ENCODE measurements at places on chromosomes 12 and 14. TPM values are rescaled to one million over a fixed set of nuclear protein-coding genes. Genes with fewer than 3 reads are reported as not detected.
A peak's percentile ranks its signal among the peaks of the same experiment; 100 is the strongest.

- H3K36me3 ChIP-seq = no peaks in the 10 kb centered on the region
- peak overlapping the region; percentile 97 for H3K27ac ChIP-seq
- peak overlapping the region; percentile 50 for H3K4me3 ChIP-seq
- peak; percentile 46 for DNase-seq
- H3K4me1 ChIP-seq = peaks cover 84% of the 10 kb centered on the region
Observed at GRCh38 chr14:77040741-77041653, 12.5 kb upstream of the IRF2BPL start.

DNA sequence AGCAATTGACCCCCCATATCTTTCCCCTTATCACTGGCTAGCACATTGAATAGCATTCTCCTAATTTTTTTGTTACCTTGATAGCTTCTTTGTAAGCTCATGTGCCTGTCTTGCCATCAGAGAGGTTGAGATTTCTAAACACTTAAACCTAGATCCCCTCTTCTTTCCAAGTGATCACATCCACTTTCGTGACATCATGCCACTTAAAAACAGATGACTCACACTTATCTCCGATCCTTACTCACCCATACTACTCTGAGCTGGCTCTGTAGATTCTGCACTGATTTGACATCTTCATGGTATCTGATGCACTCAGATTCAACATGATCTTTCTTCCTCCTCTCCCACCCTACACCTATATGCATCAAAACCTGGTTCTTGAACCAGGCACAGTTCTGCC, 10.5 kb downstream of the GPR137C start:
- H3K27me3 ChIP-seq = no peaks in the 10 kb centered on the region
- DNase-seq = no peak
- H3K4me1 ChIP-seq = no peaks in the 10 kb centered on the region
- no peaks in the 10 kb centered on the region for H3K36me3 ChIP-seq

GRCh38 chr14:94349276-94349675, 26.1 kb upstream of the SERPINA6 start:
- no peak for DNase-seq
- no peak overlapping the region for H3K27ac ChIP-seq
- no peaks in the 10 kb centered on the region for H3K4me1 ChIP-seq
- H3K36me3 ChIP-seq = no peaks in the 10 kb centered on the region
- H3K4me3 ChIP-seq = no peak overlapping the region

- H3K4me1 ChIP-seq = no peaks in the 10 kb centered on the region
- H3K36me3 ChIP-seq = no peaks in the 10 kb centered on the region
- H3K4me3 ChIP-seq = no peak overlapping the region
- no peak overlapping the region for H3K27ac ChIP-seq
- no peaks in the 10 kb centered on the region for H3K27me3 ChIP-seq
Observed at GRCh38 chr14:40053416-40053815, 621.2 kb upstream of the FBXO33 start.

The MIPOL1 gene
- 7.3 TPM for total RNA-seq

- no peaks in the 10 kb centered on the region for H3K27me3 ChIP-seq
- peaks cover 39% of the 10 kb centered on the region for H3K4me1 ChIP-seq
- H3K36me3 ChIP-seq = no peaks in the 10 kb centered on the region
Observed at GRCh38 chr14:95480109-95480886, 36.2 kb downstream of the SYNE3 start.

DNA sequence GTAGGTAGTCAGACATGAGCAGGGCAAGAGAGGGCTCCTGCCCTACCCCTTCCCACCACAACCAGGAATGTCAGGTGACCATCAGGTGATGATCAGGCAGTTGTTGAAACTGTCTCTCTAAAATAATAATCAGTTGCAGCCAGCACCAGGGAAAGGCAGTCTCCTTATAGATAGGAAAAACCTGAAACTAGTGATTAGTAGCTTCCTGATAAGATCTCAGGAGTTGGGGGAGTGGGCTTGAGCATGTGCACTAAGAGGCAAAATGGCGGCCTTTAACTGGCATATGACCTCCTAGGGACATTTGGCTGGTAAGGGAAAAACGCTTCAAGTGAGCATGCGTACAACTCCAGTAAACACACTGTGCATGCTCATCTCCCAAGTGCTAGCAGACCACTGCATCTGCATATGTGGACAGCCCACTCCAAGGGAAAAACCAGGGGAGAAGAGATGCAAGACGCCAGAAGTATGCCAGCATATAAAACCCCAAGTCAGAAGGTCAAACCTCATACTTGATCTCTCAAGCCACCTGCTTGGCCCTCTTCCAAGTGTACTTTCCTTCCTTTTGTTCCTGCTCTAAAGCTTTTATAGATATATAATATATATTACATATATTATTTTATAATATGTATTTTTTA, 37.1 kb downstream of the TGFB3 start:
- no peaks in the 10 kb centered on the region for H3K36me3 ChIP-seq
- no peak overlapping the region for H3K4me3 ChIP-seq
- H3K27ac ChIP-seq = no peak overlapping the region
- peaks cover 4% of the 10 kb centered on the region for H3K4me1 ChIP-seq

DNA sequence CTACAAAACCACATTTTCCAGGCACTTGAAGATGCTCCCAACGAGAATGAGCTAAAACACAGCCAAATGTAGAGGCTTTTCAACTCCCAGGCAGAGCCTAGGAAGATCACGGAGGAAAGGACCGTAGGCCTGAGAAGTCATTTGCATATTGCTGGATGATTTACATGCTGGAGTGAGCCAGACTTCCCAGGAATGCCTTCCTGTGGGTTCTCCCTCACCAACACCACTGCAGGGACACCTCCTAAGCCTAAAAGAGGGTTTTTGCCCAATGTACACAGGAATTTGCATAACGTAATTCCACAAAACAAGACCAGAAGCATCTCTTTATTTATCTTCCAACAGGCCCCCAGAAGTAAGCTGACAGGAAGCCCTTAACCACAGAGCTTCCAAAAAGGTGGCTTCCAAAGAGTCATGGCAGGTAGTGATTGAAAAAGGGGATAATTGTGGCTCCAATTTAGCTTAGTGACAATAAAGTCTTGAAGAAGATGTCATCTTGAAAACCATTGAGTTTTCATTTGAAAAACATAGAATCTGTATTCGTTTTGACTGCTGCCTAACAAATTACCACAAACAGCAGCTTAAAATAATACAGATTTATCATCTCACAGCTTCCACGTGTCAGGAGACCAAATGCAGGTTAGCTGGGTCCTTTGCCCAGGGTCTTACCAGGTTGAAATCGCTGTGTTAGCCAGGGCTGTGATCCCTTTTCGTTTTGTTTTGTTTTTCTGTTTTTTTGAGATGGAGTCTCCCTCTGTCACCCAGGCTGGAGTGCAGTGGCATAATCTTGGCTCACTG, 116.2 kb downstream of the EGLN3 start:
- H3K4me3 ChIP-seq = no peak overlapping the region
- H3K4me1 ChIP-seq = peaks cover under 1% of the 10 kb centered on the region
- no peak overlapping the region for H3K27ac ChIP-seq
- no peaks in the 10 kb centered on the region for H3K36me3 ChIP-seq

- no peak for DNase-seq
- H3K36me3 ChIP-seq = no peaks in the 10 kb centered on the region
- H3K27me3 ChIP-seq = no peaks in the 10 kb centered on the region
- no peaks in the 10 kb centered on the region for H3K4me1 ChIP-seq
- H3K4me3 ChIP-seq = no peak overlapping the region
Observed at GRCh38 chr12:125132698-125133400, 67.6 kb downstream of the AACS start.

DNA sequence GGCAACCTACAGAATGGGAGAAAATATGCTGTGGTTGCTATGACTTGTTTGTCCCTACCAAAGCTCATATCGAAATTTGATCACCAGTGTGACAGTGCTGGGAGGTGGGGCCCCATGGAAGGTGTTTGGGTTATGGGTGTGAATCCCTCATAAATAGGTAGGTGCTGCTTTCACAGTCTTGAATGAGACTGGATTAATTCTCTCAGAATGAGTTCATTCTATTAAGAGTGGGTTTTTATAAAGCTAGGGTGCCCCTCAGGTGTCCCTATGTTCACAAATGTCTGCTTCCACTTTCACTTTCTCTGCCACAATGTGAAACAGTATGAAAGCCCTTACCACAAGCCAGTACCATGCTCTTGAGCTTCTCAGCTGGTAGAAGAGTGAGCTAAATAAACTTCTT, 133.5 kb downstream of the CPNE8 start:
- H3K4me1 ChIP-seq = no peaks in the 10 kb centered on the region
- no peak for DNase-seq
- H3K27me3 ChIP-seq = no peaks in the 10 kb centered on the region
- H3K36me3 ChIP-seq = no peaks in the 10 kb centered on the region

- H3K4me1 ChIP-seq = peaks cover 30% of the 10 kb centered on the region
- H3K36me3 ChIP-seq = no peaks in the 10 kb centered on the region
- no peak for DNase-seq
- no peak overlapping the region for H3K27ac ChIP-seq
Observed at GRCh38 chr12:131833896-131834641, 5.9 kb downstream of the MMP17 start.

DNA sequence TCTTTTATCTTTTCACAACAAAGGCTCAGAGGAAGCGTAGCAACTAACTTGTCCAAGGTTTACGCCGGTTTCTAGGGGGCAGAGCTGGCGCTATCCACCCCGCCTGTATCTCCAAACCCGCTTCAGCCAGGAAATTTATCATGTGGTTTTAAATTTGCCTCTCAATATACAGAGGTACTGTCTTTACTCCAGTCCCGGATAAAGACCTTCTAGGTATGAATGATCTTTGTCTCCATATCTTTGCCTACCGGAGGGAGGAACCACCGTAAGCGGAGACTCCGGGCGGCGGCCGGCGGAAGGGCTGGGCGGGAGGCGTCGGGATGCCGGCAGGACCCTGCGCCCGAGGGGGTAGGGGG, 693 bp upstream of the RIMKLB start:
- no peaks in the 10 kb centered on the region for H3K27me3 ChIP-seq
- peak overlapping the region; percentile 96 for H3K4me3 ChIP-seq
- H3K36me3 ChIP-seq = no peaks in the 10 kb centered on the region
- H3K27ac ChIP-seq = peak overlapping the region; percentile 83
- DNase-seq = peak; percentile 33
- peaks cover 3% of the 10 kb centered on the region for H3K4me1 ChIP-seq

GRCh38 chr14:76537906-76538647, 162.1 kb downstream of the ESRRB start:
- H3K4me1 ChIP-seq = no peaks in the 10 kb centered on the region
- DNase-seq = no peak
- no peak overlapping the region for H3K27ac ChIP-seq
- no peaks in the 10 kb centered on the region for H3K27me3 ChIP-seq
- no peaks in the 10 kb centered on the region for H3K36me3 ChIP-seq
- no peak overlapping the region for H3K4me3 ChIP-seq

The THAP2 gene
- 3.5 TPM for total RNA-seq

- no peak for DNase-seq
- no peaks in the 10 kb centered on the region for H3K27me3 ChIP-seq
- H3K4me3 ChIP-seq = no peak overlapping the region
- no peak overlapping the region for H3K27ac ChIP-seq
- H3K36me3 ChIP-seq = no peaks in the 10 kb centered on the region
- H3K4me1 ChIP-seq = no peaks in the 10 kb centered on the region
Observed at GRCh38 chr12:128626808-128627320, 196.9 kb downstream of the SLC15A4 start.

DNA sequence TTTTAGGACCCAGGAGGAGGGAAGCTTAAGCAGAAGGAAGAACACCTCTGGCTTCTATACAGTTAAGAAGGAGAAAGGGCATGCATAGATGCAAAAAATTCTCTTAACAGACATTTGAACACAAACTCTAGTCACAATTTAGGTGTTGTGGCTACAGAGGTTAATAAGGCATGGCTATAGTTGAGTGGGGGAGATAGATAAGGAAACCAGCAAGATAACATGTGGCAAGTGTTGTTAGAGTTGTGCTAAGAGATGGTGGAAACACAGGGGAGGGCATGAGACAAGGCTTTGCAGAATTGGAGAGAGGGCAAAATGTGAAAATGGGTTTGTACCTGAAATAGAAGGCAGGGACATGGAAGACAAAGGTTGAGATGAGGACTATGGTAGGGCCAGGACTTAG, 88.9 kb downstream of the MSRB3 start:
- H3K4me1 ChIP-seq = no peaks in the 10 kb centered on the region
- H3K27ac ChIP-seq = no peak overlapping the region
- H3K27me3 ChIP-seq = no peaks in the 10 kb centered on the region

The NR1H4 gene
- total RNA-seq = not detected

DNA sequence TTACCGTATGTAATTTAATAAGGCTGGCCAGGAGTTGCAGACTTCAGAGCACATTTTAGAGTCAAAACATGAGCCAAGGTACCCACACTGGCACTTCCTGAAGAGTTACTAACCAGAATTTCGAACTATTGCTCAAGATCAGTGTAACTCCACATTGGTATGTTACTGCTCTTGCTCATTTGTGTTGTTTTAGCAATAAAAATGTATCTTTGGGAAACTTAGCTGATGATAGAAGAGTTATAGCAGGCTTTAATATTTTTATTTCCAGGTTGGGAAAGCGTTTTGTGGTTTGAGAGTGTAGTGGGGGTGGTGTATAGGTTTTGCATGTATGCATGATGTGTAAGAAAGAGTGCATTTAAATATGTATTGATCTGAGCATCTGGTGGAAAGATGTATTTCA, 96.6 kb downstream of the SCN8A start:
- H3K4me1 ChIP-seq = no peaks in the 10 kb centered on the region
- no peaks in the 10 kb centered on the region for H3K27me3 ChIP-seq
- no peak overlapping the region for H3K4me3 ChIP-seq
- DNase-seq = no peak

The ALDH1L2 gene
- total RNA-seq = 1.3 TPM

The LRRK2 gene
- total RNA-seq = 5.0 TPM

DNA sequence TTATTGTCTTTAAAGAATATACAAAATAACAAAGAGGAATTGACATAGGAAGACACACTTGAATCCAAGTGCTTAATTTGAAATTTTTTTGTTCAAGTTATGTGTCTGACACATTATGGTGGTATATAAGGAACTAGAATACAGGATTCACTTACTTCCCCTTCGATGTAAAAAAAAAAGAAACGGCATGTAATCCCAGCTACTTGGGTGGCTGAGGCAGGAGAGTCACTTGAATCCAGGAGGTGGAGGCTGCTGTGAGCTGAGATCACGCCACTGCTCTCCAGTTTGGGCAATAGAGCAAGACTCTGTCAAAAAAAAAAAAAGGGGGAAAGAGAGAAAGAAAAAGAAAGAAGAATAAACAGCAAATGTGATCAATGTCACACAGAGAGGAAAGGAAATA, 8.9 kb downstream of the CLEC12A start:
- no peak for DNase-seq
- H3K36me3 ChIP-seq = no peaks in the 10 kb centered on the region
- no peak overlapping the region for H3K27ac ChIP-seq
- H3K27me3 ChIP-seq = no peaks in the 10 kb centered on the region
- H3K4me3 ChIP-seq = no peak overlapping the region

The PPP1R1A gene
- 46.7 TPM for total RNA-seq

DNA sequence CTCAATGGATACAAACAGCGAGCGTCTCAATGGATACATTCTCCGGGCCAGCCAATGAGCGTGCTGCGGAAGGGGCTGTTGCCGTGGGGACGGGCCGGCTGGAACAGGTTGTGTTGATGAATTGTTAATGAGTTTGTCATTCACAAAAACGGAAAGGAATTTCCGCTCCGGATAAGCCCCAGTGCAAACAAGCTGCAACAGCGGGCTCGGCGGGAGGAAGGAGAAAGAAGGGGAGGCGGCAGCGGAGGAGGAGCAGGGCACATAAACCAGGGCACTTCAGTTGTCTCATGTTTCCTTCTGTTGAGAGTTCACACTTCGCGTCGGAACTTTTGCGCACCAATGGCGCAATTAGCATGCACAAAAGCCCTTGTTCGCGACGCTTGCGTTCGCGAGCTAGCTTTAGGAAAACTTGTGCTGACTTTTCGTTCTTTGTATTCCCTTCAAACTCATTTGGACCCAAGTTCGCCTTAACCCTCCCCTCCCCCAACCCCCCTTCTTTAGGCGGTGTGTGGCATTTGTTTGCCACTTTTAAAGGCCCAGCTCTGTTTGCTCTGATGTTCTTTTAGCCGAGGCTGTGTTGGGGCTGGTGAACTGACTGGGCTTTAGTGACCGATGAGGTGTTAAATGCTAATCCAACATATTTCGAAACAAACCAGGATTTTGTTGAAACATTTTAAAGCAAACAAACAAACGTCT, at the start of gene DUSP6:
TSS of gene DUSP6 (minus strand) at position 10 of the 696 bp plus-strand sequence. CDS start 462 bp downstream, outside the sequence.
- peak; percentile 96 for DNase-seq
- peaks cover 15% of the 10 kb centered on the region for H3K36me3 ChIP-seq
- no peaks in the 10 kb centered on the region for H3K27me3 ChIP-seq
- peaks cover 40% of the 10 kb centered on the region for H3K4me1 ChIP-seq
